Right ventricle myocardium superior (tissue), 1 donor: ENCODE measurements at places on chromosomes 6 and 20. TPM values are rescaled to one million over a fixed set of nuclear protein-coding genes. Genes with fewer than 3 reads are reported as not detected.

DNA sequence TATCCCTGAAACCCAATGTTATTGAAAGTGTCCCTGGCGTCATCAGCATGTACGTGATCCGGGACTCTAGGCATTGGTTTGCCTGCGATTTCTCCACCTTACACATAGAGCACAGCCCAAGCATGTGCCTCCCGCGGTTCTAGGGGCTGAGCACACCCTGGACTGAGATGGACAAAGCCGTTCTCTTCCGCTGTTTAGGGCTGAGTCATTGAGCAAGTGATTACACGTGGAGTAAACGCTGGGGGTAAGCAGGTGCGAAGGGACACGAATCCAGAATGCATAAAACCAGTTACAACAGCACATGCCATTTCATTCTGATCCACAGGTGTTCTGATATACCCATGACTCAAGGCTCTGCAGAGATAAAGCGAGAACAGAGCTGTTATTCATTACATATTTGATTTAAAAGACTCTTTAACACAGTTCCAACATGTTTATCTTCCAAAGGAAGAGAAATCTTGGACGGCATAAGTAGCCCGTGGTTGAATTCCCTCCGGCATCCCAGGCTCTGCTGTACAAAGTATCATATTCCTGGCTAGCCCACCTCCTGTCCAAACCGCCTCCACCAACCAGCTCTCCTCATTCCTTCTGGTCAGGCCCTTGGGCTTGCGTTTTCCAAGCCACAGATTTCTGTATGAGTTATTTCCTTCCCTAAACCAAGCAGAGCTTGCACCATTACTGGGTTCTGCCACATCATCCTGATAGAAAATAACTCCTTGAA lies 36.1 kb upstream of the THBS2 start:
- peak; percentile 73 for DNase-seq

- no peak for DNase-seq
These were observed 52.1 kb upstream of the DSP start for GRCh38 chr6:7489376-7489775.

TMEM244 gene
- not detected for total RNA-seq

GRCh38 chr6:135159531-135159930 lies 21.6 kb upstream of the MYB start:
- no peak for DNase-seq

GRCh38 chr6:155623450-155624178 lies 168.0 kb upstream of the NOX3 start:
- DNase-seq, result no peak

KCNS1 gene
- total RNA-seq, result not detected

- no peak for DNase-seq
These were observed 29.2 kb downstream of the RIMS4 start for GRCh38 chr20:44781118-44781517.

DNA sequence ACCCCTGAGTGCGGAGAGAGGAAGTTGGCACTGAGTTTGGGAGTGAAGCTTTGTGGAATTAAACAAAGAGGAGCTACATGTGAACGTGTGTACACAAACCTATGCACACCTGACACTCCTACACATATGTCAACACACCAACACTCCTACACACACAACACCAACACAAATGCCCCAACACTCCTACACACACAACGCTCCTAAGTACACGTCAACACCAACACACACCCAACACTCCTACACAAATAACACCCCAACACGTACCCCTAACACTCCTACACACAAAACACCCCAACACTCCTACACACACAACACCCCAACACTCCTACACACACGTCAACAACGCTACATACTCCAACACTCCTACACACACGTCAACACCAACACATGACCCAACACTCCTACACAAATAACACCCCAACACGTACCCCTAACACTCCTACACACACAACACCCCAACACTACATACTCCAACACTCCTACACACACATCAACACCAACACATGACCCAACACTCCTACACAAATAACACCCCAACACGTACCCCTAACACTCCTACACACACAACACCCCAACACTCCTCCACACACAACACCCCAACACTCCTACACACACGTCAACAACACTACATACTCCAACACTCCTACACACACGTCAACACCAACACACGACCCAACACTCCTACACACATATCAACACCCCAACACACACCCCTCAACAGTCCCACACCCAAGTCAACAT lies 40.1 kb upstream of the ZBP1 start:
- DNase-seq, result no peak

DNA sequence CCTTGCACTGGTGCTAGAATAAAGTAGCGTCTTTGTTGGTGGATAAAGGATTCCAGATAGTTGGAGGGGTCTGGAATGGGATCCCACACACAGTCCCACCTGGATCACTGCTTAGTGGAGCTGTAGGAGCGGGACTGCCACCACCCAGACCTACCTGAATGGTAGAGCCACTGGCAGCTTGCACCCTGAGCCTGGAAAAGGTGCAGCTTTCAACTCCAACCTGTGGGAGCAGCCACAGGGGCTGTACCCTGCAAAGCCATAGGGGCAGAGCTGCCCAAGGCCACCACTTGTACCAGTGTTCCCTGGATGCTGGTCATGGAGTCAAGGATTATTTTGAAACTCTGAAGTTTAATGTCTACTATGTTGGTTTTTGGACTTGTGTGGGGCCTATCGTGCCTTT lies 26.9 kb downstream of the VTA1 start:
- no peak for DNase-seq

DNA sequence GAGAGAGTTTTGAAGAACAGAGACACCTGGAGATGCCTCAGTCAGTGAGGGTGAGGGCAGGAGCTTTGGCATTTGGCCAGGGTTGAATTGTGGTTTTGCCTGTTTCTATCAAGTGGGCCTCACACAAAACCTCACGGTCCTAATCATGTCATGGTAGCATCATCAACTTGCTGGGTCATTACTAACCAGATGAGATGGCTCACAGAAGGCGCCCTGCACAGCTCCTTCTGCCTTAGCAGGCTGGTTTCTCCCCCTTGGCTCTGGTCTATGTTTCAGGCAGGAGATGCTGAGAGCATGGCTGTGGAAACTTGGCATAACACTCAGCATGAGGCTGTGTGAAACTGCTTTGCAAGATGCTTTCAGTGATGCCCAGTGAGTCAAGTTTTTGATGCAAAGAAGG lies 99.3 kb downstream of the LRRC1 start:
- DNase-seq, result no peak

DNA sequence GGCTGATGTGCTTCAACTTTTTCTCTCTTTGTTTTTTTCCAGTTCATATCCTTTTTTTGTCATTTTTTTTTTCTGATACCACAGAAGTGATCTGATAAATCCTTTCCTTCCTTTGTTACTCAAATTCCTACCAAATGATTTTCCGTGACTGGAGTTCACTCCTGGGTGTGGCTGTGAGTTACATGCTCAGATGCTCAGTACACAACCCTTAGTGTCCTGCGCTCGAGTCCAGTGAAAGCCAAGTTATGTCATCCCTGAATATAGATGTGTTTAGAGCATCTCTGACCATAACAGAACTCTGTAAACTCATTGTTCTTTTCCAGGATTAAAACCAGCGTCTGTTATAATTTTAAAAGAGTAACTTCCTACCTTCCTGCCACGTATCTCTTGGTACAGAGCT lies 147.2 kb upstream of the AKAP12 start:
- no peak for DNase-seq

DNA sequence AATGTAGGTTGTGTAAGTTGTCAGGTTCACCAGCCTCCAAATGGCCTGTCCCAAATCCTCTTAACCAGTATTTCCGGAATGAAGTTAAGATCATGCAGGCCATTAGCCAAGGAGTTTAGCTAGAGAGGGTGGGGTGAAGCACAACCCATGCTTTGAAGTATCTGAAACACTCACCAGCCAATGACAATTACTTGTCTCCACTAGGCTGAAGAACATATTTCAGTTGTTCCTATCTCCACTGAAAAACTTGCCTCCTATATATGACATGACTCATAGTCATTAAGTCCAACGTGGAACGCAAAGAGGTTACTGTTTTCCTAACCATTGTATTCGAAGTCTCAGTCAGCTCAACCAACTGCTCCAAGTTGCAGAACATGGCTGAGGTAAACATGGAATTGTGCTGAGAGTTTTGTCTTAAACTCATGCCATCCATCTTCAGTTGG lies 37.4 kb upstream of the TNFAIP3 start:
- no peak for DNase-seq

DNA sequence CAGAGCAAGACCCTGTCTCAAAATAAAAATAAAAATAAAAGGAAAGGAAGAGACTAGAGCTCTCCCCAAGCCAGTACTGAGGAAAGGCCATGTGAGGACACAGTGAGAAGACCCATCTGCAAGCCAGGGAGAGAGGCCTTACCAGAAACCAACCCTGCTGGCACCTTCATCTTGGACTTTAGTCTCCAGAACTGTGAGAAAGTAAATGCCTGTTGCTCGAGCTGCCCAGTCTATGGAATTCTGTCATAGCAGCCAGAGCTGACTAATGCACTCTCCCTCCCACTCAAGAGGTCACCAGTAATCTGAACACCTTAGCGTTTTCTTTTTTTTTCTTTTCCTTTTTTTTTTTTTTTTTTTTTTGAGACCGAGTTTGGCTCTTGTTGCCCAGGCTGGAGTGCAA lies 7.3 kb upstream of the PRPH2 start:
- no peak for DNase-seq

- DNase-seq, result no peak
These were observed 258.8 kb downstream of the GMDS start for GRCh38 chr6:1986454-1987243.

DNA sequence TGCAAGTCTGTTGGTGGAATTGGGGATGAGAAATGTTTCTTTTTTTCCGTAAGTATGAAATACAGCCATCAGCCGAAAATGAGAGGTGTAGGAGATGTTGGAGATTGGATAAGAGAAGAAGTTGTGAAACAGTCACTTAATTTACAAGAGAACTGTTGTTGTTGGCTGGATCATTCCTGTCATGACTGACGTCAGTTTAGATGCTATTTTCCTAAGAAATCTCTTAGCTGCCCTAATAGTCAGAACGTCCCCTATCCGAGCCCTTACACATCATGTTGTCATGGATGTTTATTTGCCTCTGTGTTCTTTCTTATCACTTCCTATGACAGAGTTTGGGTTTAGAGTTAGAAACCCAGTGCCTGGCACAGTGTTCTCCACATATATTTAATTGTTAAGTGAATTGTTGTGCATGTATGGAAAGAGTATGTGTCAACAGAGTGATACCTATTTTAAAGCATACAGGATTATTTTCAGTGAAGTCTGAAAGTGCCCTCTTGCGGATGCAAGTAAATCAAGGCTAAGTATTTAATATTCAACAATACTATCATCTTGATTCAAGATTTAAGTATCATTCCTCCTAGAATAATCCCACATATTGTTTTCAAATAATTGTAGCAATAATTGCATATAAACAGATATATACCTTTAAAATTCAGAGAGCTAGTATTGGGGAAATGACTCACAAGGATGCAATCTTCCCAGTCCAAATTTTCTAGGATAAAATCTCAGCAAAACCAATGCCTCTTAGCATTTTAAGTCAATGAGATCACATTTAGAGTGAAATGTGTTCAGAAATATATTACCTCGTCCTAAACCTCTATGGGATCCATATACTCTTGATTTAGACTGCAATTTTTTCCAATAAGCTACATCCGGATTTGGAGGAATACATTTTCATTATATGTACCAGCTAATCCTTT lies 309.9 kb upstream of the NOX3 start:
- no peak for DNase-seq

VAPB gene
- total RNA-seq, result 66.7 TPM

- no peak for DNase-seq
These were observed 717.6 kb upstream of the MAP3K7 start for GRCh38 chr6:91304521-91304920.

DNA sequence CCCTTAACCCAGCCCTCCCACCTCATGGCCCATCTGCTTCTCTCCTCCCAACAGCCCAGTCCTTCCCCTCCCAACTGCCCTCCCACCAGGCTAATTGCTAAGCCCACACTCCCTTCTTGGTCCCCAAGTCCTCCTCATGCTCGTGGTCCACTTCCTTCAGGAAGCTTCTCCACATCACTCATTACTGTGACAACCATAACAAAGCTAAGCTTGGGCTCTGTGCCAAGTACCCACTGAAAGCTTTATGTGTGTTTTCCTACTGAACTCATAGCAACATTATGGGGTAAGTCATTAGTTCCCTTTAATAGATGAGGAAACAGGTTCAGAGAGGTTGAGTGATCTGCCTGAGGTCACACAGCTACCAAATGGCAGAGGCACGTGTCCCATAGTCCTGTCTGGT lies 16.2 kb downstream of the FRS3 start:
- no peak for DNase-seq

- DNase-seq, result no peak
These were observed 153.5 kb downstream of the EYA4 start for GRCh38 chr6:133394630-133395029.
